Jurkat, Clone E6-1 (cell line): ENCODE measurements at places on chromosomes 7 and 10.

DNA sequence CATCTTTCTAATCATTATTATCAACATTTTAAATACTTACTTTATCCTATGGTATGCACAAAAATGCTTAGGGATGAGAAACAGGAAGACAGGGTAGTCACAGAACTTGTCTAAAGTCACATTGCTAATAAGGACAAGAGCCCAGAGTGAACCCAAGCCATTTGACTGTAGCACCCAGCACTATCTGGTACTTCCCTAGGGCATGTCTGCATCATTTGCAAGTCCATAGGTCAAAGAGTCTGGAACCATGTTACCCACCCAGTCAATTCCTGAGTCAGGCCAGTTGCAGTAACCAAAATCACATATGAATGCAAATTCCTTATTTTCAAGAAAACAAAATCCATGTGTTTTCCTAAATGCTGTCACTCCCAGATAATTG is 19.1 kb downstream of the ASAH2 start:
- no peak for DNase-seq

DNA sequence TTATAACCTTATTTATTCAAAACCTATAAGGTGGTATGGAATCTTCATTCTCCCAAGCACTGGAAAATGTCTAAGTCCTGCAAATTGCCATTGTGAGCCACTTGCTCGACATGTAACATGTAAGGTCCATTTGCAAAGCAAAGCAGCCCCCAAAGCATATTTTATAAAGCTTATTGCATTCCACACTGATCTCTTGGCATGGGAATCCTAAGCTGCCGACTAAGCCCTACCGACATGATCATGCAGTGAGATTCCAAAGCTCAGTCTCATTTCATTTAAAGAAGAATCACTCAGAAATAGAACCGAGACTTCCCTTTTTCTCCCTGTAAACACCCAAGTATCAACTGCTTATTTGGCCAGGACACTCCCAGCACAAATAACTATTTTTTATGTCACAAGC is 333.4 kb upstream of the MYO3A start:
- no peak for DNase-seq

GRCh38 chr10:78290131-78290750 is 256.6 kb downstream of the RPS24 start:
- no peak for DNase-seq

- no peak for DNase-seq
Measured at GRCh38 chr10:107733328-107734130, 569.0 kb upstream of the SORCS1 start.

GRCh38 chr7:78587443-78588044 is 789.0 kb downstream of the PHTF2 start:
- peak; percentile 16 for DNase-seq

GRCh38 chr7:1111156-1111555 is 23.2 kb downstream of the GPER1 start:
- DNase-seq: no peak

GRCh38 chr10:88923520-88923919 is 29.1 kb downstream of the ACTA2 start:
- no peak for DNase-seq

- no peak for DNase-seq
Measured at GRCh38 chr10:3389130-3389529, 216.5 kb upstream of the PITRM1 start.

DNA sequence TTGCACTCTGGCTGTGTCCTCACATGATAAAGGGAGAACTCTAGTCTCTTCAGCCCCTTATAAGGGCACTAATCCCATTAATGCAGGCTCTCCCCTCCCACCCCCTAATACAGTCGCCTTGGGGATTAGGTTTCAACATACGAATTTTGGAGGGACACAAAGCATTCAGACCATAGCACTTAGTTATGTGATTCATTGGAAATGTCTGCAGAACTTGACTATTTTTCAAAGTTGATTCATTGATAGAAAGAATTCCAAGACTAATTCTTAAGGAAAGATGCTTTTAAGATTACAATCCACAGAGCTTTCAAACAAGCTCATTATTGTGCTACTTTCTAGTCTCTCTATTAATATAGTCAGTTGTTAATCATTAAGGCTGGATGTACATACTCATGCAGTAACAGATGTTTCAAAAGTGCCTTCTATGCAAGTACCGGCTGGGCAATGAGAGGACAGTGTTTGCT is 85.3 kb upstream of the RPA3 start:
- no peak for DNase-seq

GRCh38 chr10:71912431-71912830 is 51.8 kb upstream of the CHST3 start:
- DNase-seq: no peak

DNA sequence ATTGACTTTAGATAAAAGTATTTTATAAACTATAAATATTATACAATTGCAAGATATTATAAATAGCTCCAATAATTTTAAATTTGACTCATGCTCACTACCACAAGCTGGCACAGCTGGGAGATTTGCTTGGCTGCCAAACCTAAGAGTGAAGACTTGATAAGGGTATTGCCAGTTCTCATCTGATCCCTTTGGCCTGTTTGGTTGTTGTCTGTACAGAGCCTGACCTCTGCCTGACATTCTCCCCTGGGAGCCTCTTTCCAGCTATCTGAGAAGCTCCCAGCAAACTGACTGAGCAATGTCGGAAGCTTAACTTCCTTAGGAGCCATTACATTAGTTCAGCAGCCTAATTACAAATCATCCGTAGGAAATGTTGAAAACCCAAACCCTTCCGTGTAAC is 10.2 kb upstream of the LMOD2 start:
- no peak for DNase-seq
